ENCODE measurements at places on chromosomes 6 and 20.

DNA sequence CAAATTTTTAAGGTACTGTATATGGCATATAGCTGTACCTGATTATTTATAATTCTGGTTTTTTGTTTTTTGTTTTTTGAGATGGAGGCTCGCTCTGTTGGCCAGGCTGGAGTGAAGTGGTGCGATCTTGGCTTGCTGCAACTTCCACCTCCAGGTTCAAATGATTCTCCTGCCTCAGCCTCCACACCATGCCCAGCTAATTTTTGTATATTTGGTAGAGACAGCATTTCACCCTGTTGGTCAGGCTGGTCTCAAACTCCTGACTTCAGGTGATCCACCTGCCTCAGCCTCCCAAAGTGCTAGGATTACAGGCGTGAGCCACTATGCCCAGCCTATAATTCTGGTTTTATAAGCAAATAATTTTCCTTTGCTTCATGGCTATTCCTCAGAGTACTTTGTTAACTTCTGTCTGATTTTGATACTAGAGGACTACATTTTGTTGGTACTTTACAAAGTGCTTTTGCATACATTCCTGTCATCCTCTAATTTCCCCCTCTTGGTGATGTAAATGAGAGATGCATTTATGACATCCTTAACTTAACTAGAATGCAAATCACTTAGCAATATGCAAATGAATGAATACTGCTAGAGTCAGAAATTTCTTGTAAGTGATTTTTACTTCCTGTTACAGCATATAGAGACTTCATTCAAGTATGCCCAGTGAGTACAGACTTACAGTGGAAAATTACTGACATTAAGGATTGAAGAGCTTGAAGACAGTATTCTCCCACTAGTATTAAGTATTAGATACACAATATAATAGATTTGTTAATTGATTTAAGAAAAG lies 35.7 kb upstream of the ARID1B start:
- no peaks in the 10 kb centered on the region for H3K4me1 ChIP-seq
- H3K36me3 ChIP-seq: no peaks in the 10 kb centered on the region
- no peaks in the 10 kb centered on the region for H3K27me3 ChIP-seq

DNA sequence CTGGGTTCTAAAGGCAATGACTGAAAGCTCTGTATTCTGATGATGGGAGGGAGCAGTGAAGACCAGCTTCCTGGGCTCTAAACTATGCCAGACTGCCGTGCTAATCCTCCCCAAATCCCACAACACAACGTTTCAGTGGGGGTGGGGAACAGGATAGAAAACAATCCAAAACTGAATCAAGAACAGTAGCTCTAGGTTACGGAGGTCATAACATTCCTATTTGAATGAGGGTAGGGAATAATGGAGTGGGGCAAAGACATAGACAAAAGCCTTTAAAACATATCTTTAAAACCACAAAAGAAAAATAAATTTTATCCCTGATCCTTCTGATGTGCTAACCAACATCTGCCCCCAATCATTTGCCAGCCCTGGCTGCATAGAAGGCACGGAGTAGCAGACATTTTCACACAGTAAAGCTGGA lies 7.8 kb downstream of the USP49 start:
- no peaks in the 10 kb centered on the region for H3K4me1 ChIP-seq
- no peak for DNase-seq
- H3K27ac ChIP-seq: no peak overlapping the region
- H3K36me3 ChIP-seq: no peaks in the 10 kb centered on the region

DNA sequence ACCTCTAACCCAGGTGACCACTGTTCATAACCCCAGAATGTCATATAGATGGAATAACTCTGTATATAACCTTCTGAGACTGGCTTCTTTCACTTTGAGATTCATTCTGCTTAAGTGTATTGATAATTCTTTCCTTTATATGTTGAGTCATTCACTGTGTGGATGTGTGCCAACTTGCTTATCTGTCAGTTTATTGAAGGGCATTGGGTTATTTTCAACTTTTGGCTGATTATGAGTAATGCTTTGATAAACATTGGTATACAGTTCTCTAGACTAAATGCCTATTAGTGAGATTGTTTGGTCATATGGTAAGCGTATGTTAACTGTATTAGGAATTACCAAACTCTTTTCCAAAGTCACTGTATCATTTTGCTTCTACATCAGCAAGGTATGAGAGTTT lies 453.4 kb upstream of the SPTLC3 start:
- H3K27ac ChIP-seq: no peak overlapping the region
- H3K36me3 ChIP-seq: no peaks in the 10 kb centered on the region
- no peaks in the 10 kb centered on the region for H3K27me3 ChIP-seq
- no peak for DNase-seq

- DNase-seq: no peak
- H3K27me3 ChIP-seq: no peaks in the 10 kb centered on the region
- no peaks in the 10 kb centered on the region for H3K4me1 ChIP-seq
- H3K36me3 ChIP-seq: peaks cover 2% of the 10 kb centered on the region
These were observed 51.9 kb downstream of the GCLC start for GRCh38 chr6:53492860-53493634.

GRCh38 chr6:166511316-166511715 lies 75.2 kb downstream of the RAMACL start:
- H3K4me1 ChIP-seq: no peaks in the 10 kb centered on the region
- H3K27me3 ChIP-seq: no peaks in the 10 kb centered on the region
- DNase-seq: no peak
- H3K27ac ChIP-seq: no peak overlapping the region
- H3K36me3 ChIP-seq: peaks cover 6% of the 10 kb centered on the region
- no peak overlapping the region for H3K4me3 ChIP-seq

DNA sequence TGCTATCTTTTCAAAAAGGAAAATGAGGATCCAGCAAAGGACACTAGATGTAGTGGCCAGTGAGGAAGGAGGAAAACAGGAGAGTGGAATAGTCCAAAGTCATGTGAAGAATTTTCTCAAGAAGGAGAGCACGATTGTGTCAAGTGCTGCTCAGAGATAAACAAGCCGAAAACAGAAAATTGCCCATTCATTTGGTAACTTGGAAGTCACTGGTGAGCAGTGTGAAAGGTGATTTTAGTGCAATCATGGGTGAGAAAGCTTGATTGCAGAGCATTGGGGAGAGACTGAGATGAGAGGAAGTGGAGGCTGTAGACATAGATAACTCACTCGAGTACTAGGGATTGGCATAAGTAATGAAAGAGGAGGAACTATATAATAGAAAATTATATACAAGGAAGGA lies 26.0 kb upstream of the PRDM1 start:
- H3K27ac ChIP-seq: no peak overlapping the region
- no peaks in the 10 kb centered on the region for H3K27me3 ChIP-seq

GRCh38 chr6:16760516-16761470 lies at the start of gene ATXN1:
TSS of gene ATXN1 (minus strand) at chr6:16761460.
- peak within 1 kb of the TSS; percentile 98 for H3K27ac ChIP-seq
- no peaks in the 10 kb centered on the region for H3K36me3 ChIP-seq
- H3K27me3 ChIP-seq: no peaks in the 10 kb centered on the region
- peak within 1 kb of the TSS; percentile 96 for H3K4me3 ChIP-seq
- H3K4me1 ChIP-seq: peaks cover 7% of the 10 kb centered on the region
- DNase-seq: no peak

Data from ascending aorta (tissue), 2 donors.